ELF-1 (cell line): ENCODE measurements at places on chromosomes 1 and 21.

GRCh38 chr1:9356021-9356420 is 63.3 kb downstream of the SPSB1 start:
- no peak for DNase-seq

- DNase-seq: peak; percentile 93
Observed at GRCh38 chr1:9004700-9005394, 21.4 kb downstream of the SLC2A7 start.

DNA sequence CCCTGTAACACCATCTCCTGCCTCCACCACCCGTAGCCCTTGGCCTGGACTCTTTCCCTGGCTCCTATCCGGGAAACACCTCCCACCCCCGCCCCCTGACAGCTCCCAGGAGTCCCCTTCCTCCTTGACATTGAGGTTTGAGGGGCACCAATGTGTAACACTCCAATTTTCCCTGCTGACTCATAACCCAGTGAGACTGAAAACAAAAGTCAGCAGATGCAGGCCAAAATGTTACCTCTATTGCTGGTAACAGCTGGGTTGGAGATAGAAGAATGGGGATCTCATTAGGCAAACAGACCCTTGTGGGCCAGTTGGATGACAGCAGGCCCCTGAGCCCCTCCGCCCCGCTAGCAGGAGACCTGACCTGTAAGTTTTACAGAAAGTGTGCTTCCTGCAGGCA is 237.2 kb downstream of the KAZN start:
- DNase-seq: no peak

DNA sequence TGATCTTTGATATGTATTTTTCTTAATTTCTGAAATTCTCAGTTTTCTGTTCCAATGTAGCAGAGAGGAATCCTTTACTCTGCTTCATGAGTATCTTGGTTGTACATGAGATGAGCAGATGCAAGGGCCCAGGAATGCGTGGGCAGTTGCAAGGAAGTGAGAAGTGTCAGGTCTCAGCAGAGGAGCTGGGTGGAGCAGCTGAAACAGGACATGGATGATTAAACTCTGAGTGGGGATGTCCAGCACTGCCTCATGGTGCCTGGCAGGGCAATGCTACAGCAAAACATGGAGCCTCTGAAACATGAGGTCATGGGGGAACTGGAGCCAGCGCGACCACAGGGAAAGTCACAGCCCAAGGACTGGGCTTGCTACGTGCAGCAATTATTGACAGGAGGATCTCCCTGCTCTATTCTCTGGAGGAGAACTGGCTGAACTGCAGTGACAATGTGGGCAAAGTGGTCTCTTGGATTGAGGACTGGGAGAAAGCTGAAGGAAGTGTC is 48.4 kb downstream of the COLGALT2 start:
- peak; percentile 18 for DNase-seq

DNA sequence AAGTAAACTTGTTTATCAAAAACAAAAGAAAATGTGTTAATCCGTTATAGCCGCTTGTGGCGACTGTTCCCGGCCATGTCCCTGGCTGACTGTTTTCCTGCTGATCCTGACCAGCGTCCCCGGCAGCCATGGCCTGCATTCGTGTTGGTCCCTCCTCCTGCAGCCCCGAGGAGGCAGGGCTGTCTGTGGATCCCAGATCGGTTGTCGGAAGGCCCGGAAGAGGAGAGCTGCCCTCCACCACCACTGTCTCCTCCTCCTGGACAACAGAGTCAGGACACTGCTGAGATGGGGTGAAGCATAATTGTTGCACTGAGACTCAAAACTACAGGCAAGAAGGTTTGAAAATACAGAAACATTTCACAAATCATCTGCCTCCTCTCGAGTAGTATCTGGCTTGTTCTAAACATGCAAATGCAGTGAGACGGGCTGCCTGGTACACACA is 3.6 kb upstream of the MXRA8 start:
- peak; percentile 82 for DNase-seq
